ENCODE measurements at places on chromosomes 16 and 17.

DNA sequence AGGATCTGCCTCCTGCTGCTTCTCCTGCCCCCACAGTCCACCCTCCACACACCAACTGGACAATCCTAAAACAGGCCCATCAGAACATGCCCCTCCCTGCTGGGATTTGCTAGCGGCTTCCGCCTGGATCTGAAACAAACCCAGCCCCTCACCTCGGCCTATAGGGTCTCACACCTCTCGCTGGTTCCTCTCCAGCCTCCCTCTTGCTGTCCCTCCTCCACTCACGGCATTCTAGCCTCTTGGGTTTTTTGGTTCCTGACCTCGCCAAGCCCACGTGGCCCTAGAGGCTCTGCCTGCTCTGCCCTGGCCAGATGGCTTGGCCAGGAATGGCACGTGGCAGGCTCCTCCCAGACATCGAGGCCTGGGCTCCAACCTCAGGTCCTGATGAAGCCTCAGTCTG is 15.7 kb upstream of the MTSS2 start:
- no peak for DNase-seq

- DNase-seq: no peak
Observed at GRCh38 chr17:81336930-81337325, 41.8 kb upstream of the SLC38A10 start.

DNA sequence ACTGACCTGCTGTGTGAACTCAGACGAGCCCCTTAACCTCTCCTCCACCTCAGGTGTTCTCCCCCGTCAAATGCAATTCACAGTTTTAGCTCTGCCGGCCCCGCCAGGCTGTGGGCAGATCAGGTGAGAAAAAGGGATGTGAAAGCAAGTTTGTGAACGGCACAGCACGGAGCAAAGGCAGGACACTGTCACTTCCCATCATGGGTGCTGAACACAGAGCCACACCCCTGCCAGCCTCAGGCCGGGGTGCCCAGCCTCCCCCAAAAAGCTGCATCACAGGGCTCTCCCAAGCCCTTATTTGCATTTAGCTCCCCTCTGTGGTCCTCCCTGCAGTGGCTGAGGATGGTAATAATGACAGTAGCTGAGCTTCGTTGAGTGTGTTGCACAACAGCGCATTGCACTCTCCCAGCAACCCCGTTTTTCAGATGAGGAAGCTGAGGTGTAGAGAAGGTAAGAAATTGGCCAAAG is 88.8 kb upstream of the TNRC6C start:
- no peak for DNase-seq

DNA sequence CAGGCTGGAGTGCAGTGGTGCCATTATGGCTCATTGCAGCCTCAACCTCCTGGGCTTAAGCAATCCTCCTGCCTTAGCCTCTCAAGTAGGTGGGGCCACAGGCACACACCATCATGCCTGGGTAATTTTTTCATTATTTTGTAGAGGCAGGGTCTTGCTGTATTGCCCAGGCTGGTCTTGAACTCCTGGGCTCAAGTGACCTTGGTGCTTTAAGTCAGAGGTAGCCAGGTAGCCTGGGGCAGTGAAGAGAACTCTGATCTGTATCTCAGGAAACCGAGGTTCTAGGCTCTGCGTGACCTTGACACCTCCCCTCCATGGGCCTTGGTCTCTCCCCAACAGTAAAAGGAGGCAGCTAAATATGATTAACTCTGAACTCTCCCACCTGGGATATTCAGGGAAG is 3.4 kb downstream of the CTF1 start:
- DNase-seq: no peak

DNA sequence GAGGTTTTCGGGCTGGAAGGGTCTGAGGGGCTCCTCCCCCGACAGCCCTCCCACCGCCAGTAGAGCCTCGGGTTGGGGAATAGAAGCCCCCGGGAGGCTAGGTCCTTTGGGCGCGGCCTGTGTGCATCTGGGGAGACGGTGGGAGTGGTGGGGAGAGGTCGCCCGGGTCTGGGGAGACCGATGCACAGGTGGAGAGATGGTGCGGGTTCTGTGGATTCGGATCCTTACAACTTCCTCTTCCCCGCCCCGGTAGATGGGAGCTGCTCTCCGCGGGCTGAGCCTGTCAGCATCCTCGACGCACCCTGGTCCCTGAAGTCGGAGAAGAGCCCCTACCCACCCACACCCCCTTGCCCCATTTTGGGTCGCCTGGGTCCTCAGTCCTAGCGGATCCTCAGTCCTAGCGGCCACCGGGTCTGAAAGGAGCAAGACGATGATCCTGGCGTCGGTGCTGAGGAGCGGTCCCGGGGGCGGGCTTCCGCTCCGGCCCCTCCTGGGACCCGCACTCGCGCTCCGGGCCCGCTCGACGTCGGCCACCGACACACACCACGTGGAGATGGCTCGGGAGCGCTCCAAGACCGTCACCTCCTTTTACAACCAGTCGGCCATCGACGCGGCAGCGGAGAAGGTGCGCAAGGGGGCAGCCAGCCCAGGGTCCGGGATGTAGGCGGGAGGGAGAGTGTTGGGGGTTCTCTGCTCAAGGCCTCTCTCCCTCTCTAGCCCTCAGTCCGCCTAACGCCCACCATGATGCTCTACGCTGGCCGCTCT is 790 bp downstream of the BCKDK start:
- DNase-seq: no peak

- DNase-seq: peak; percentile 47
Observed at GRCh38 chr17:44672479-44673093, 16.3 kb downstream of the MEIOC start.

- DNase-seq: no peak
Observed at GRCh38 chr17:35030780-35031179, 32.7 kb downstream of the RFFL start.

GRCh38 chr17:72931163-72931562 is 161.3 kb downstream of the SLC39A11 start:
- no peak for DNase-seq

DNA sequence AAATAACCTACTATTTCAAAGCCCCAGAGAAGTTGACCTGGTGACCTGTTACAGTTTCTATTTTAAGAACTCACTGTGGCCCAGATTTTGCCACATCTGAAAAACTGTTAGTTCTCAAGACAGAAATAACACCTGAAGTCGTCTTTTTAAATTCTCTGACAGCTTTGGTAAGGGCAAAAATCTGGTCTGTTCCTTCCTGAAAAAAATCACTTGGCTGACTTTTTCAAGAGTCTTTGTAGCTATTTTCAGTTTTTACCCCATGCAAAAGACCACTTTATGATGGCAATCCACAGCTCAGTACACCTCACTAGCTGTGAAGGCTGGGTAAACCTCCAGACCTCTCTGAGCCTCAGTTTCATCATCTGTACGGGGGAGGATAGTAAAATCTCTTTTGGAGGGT is 60.7 kb upstream of the SREBF1 start:
- DNase-seq: no peak

DNA sequence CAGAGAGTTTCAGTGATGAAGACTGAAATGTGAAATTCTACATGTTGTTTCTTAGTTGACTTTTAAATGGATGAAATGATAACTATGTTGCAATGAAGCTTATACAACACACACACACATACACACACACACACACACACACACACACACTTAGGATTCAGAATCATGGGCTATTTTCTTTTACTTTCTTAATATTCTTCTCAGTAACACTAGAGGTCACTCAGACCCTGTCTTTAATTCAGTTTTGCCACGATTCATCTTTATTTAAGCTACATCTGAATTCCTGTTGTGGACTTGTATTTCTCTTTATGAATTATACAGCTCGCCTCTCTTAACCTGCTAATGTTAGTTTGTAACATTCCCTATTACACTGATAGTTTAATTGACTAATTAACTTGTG is 109.6 kb upstream of the GOT2 start:
- DNase-seq: peak; percentile 55

DNA sequence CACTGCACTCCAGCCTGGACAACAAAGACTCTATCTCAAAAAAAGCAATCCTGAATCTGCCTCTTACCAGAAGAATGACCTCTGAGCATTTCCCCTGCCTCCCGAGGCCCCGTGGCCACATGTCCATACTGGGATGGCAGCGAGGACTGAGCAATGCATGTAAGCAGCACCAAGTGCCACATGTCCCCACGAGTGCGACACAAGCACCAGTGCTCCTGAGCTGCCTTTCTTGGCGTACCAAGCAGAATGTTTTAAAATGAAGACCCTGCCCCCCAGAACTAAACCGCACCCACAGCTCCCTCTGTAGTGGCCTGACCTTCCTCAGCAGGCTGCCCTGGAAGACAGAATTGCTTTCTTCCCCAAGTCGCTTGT is 373.3 kb downstream of the SLC39A11 start:
- no peak for DNase-seq

GRCh38 chr17:9371019-9371418 is 204.6 kb downstream of the STX8 start:
- peak; percentile 88 for DNase-seq

DNA sequence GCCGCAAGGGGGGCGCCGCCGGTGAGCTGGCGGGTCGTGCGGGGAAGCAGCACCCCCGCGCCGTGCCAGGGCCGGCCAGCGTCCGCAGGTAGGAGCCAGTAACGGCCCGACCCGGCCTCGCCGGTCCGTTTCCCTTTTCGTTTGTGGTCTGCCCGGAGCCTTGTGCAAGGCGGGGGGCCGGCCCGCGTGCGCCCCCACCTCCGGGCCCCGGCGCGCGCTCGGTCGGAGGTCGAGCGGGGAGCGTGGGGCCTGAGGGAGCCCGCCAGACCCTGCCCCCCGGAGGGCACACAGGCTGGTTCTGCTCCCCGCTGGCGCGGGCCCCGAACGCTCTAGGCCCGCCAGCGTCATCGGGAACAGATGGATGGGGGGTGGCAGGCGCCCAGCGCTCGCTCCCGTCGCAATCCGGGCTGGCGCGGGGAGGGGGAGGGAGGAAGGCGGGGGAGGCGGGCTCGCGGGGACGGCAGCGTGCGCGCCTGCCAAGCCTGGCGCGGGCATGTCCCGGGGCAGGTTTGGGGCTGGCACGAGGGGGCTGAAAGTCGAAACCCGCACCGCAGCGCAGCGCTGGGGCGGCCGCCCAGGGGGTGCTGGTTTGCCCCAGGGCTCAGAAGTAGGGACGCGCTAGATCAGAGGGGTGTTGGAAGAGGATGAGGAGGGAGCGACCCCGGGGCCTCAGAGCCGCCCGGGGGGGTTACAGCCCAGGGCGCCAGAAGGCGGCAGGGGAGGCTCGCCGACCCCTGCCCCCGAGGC is 1.5 kb upstream of the GSE1 start:
- peak; percentile 85 for DNase-seq

DNA sequence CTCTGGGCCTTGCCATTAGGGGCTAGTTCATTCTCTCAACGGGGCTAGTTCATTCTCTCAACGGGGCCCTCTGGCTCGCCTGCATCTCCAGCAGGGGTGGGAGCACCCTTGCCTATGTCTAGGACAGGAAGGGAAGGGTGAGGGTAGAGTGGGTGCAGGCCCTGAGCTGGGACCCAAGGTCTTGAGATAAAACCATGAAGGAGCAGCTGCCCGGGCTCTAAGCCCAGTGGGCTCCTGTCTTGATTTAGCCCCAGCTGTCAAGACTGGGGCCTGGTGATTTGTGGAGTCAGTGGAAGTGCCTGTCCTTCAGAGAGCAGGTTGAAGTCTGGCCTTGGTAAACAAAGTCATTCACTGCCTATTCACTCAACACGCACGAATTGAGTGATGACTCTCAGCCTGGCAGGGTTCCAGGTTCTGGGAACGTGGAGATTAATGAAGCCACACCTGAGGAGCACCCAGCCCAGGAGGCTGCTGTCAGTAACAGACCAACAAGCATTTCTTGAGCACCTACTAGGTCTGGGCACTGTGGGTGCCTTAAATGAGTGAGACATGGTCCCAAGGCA is 35.4 kb downstream of the WNT3 start:
- DNase-seq: no peak

- peak; percentile 63 for DNase-seq
Observed at GRCh38 chr17:21166595-21167210, 39.9 kb downstream of the DHRS7B start.

DNA sequence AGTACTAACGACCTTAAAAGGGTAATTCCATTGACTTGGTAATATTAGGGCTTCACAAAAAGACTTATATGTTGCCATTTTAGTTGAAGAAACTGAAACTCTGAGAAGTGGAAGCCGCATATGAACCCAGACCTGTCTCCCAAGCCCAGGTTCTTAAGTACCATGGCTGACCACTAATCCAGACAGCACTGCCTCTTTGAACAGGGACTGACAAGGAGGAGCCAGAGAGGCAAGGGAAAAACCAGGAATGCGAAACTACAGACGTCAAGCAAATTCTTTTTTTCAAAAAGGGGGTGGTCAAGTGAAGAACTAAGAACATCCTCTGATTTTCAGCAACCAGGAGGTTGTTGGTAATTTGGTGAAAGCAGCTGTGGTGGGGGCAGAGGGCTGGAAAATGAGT is 15.2 kb downstream of the CYB5D1 start:
- no peak for DNase-seq

- no peak for DNase-seq
Observed at GRCh38 chr17:1713160-1713877, 3.1 kb upstream of the TLCD2 start.

- no peak for DNase-seq
Observed at GRCh38 chr17:77613627-77614026, 344.9 kb upstream of the TNRC6C start.

DNA sequence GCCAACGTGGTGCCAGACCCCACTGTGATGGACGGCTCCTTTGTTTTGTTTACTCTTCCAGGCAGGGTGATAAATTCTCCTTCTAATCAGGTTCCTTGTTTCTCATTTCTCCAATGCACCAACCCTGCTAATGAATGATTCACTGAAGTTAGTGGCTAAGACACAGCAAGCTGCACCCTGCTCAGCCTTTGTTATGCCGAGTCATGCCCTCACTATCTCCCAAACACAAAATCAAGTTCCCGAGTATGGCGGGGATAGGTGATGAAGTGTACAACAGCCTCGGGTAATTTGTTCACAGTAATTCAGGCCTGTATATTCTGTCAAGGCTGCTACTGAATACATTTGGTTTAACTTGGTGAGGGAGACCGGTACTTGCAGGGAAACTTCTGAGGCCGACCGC is 83.8 kb upstream of the HS3ST4 start:
- DNase-seq: no peak

DNA sequence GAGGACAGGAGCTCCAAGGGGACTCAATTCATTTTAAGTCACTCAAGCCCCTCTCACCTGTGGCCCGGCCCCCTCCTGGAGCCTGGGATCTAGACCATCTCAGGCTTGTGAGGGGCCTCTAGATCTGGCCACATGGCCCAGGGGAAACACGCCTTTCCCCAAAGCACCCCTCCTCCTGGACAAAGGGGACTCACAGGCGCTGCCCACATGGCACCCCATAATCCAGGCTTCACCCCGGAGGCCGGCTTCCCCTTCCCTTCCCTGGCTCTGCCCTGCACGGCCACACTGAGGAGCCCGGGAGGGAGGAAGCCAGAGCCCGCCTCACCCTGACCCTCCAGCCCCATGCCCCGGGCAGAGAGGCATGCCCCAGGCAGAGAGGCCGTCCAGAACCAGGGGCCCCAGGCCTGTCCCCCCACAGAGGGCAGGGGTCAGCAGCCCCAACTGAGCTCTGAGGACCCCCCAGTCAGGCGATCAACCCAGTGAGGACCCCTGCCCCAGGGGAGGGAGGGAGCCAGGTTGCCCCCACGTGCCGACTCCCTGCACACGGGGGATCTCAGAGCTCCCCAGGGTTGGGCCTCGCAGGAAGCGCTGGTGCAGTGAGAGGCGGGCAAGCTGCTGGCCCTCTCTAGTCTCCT is 10.9 kb downstream of the HS3ST6 start:
- DNase-seq: no peak

GRCh38 chr16:30741461-30741914 is 6.7 kb upstream of the PHKG2 start:
- peak; percentile 78 for DNase-seq

All from fibroblast of skin of abdomen (primary cell).